Putamen (tissue), 1 donor: ENCODE measurements at places on chromosomes 13 and 19.

DNA sequence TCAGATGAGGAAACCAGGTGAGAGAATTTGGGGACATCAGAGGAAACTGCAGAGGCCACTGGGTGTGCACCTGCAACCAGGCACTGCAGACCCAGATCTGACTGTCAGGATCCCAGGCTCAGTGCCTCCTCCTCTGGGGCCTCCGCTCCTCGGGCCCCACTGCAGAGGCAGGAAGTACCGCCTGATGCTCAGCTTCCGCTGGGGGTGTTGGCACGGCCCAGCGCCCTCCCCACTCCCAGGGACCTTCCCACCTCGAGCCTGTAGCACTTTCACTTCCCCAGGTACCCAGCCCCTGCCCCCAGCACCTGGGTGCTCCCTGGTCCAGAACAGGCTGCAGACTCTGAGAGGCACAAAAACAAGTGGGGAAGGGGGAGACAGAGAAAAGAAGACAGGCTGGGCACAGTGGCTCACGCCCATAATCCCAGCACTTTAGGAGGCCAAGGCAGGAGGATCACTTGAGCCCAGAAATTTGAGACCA, 1.4 kb upstream of the CD37 start:
- no peak for DNase-seq

DNA sequence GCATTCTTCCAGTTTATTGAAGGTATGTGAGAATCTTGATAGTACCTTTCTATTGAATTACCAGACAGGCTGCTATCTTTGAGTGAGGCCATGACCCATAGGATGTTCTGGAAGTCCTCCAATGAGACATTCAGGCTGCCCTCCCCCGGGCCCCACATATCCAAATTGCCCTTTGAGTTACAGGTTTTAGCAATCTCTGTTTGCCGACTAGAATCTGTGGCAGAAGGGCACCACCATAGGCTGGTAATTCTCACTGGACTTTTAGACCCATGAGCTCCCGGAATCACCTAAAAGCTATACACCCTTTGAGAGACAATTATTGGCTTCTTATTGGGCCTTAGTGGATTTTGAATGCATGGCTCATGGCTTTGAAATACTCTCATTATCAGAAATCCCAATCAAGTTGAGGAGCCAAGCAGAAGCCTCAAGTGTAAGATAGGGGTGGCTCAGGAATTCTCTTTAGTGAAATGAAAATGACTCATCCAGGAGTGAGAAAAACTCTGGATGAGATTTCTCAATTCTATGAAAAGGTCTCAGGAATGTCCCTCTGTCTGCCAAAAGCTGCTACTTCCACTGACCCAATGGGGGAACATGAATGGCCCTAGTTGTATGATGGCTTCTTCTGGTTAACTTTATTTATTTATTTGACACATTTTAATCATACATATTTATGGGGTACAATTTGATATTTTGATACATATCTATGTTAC, 172.1 kb upstream of the CSNK1A1L start:
- DNase-seq, result no peak

- no peak for DNase-seq
Measured at GRCh38 chr19:35476149-35476548, 14.1 kb downstream of the KRTDAP start.

DNA sequence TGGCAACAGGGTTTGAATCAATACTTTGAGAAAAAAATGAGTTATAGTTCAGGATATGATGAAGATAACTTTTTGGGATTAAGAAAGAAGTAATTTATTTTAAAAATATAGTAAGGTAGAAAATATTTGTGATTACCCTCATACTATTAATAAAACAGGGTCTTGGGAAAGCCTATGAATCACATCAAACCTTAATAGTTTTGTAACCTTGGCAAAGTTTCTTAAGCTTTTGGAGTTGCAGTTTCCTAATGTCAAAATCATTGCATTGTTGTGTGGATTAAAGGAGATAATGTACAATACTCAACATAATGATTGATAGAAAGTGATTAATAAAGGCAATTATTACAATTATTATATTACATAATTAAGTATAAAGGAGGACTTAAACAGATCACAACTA, 149.0 kb downstream of the LMO7 start:
- no peak for DNase-seq

DNA sequence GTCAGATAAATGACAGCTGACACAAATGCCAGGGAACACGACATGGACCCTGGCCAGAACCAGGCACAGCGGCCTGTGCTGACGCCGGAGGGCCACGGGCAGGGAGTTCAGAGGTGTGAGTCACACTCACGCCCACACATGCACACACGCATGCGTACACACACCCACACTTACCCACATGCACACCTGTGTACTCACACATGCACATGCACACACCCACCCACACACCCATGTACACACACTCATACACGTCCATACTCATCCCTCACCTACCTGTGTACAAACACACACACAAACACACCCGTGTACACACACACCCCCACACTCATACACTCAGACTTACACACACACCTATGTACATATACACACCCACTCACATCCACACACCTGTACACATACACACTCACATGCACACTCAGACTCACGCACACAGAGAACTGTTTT, 40.4 kb downstream of the MLLT1 start:
- no peak for DNase-seq

- DNase-seq, result no peak
Measured at GRCh38 chr13:25466880-25467279, 95.1 kb downstream of the ATP8A2 start.
